ENCODE measurements at places on chromosomes 3 and 15.
A peak's percentile ranks its signal among the peaks of the same experiment; 100 is the strongest.

DNA sequence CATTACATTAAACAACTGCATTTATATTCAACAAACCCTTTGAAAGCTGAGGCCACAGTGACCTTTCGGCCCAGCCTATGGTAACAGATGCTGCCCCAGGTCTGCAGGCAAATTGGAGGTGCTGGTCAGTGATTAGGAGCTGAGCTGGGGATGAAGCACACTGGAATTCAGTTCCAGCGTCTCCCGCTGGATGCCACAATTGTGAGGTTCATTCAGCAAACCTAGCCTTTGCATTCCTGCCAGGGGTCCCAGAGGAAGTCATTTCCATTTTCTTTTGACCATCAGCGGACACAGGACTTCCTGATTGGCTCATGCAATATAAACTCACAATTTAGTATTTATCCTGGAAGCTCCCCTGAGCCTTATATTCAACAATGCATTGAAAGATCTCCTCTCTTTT lies 89.5 kb downstream of the IL20RB start:
- no peak for DNase-seq

DNA sequence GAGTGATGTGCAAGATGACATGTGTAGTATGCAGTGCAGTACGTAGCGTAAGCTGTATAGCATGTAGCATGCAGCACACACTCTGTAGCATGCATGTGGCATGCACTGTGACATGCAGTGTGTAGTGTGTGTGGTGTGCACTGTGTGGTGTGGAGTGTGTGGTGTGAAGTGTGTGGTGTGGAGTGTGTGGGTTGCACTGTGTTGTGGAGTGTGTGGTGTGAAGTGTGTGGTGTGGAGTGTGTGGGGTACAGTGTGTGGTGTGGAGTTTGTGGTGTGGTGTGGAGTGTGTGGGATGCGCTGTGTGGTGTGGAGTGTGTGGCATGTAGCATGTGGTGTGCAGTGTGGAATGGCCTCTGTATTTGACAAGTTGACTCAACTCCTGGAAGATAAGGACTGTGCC lies 39.2 kb downstream of the ROPN1B start:
- DNase-seq = no peak

- DNase-seq = no peak
Observed at GRCh38 chr3:12046406-12046805, 42.2 kb downstream of the SYN2 start.

DNA sequence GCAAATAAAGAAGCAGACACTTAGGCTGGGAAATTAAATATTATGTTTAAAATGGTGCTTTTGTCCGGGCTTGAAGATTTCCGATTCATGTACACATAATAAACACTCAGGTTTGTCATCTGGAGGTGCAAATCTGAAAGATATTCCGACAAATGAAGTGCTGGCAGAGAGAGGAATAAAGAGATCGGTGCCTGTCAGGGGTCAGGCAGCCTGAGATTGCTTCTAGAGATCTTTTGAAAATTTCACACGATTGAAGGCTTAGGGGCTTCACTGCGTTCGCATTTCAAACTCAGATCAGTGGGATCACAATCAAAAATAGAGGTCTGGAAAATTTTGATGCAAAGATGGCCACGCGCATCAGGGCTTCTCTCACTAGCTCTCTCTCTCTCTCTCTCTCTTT lies 33.2 kb downstream of the NR2F2 start:
- no peak for DNase-seq

DNA sequence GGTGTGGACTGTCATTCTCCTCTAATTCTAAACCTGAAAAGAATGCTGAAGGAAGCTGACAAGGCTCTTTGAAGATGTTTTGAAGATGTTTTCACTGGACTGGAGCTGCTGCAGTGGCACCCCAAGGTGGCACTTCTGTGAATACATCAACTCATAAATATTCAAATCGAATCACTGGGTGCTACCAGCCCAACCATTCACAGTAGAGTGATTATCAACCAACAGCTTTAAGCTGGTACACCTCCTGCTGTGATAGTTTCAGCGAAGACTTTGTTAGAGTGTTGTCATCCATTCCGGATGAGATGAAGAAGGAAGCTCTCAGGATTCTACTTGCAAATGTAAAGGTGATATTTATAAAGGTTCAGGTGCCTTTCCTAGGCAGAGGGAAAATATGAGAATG lies 106.6 kb downstream of the LSAMP start:
- DNase-seq = no peak

GRCh38 chr3:126081618-126082361 lies 2.1 kb downstream of the SLC41A3 start:
- DNase-seq = no peak

GRCh38 chr3:99644017-99644416 lies 5.6 kb downstream of the COL8A1 start:
- no peak for DNase-seq

DNA sequence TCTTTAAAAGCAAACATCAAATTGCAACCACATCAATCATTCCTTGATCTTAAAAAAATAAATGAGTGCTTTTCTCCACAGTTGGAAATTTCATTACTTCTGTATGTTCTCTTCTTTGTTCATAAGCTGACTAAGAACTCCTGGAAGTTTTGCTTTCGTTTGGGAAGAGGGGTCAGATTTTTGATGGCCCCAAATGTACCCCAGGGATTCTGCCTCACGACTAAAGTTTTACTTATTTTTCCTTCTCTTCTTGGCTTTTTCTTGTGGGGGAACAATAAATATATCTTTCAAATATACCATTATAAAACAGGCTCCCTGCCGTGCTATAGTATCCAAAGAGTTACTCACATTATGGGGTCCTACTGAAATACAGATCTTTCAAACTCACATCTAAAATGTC lies 215.0 kb upstream of the CDIN1 start:
- DNase-seq = no peak

- DNase-seq = no peak
Observed at GRCh38 chr3:80550174-80550573, 782.4 kb upstream of the ROBO1 start.

DNA sequence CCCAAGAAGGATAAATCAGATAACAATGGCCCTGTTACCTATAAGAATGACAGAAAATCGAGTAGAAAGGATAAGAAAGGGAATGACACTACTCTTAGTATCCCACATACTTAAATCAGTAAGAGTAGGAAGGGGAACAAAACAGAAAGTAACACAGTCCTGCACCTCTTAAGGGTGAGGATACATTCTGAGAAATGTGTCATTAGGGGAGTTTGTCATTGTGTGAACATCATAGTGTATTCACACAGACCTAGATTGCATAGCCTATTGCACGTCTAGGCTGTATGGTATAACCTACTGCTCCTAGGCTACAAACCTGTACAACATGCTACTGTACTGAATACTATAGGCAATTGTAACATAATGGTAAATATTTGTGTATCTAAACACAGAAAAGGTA lies 142.6 kb downstream of the PLCH1 start:
- no peak for DNase-seq

DNA sequence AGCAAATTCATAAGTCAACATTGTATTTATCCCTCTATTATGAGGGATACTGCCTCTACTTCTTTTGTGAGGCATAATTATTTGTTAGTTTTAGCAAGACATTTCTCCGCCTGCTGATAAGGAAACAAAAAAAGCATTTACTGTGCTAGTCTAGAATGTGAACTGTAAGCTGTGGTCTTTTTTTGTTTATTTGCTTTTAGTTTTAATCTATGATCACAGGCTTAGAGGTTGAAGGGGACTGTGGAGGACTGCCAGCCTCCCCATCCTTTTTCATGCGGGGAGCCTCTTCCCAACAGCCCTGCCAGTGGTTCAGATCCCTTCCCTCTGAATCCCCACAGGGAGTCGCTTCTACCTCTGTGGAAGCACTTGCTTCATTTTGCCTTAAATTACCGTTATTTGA lies 331.0 kb upstream of the ROPN1 start:
- DNase-seq = no peak

DNA sequence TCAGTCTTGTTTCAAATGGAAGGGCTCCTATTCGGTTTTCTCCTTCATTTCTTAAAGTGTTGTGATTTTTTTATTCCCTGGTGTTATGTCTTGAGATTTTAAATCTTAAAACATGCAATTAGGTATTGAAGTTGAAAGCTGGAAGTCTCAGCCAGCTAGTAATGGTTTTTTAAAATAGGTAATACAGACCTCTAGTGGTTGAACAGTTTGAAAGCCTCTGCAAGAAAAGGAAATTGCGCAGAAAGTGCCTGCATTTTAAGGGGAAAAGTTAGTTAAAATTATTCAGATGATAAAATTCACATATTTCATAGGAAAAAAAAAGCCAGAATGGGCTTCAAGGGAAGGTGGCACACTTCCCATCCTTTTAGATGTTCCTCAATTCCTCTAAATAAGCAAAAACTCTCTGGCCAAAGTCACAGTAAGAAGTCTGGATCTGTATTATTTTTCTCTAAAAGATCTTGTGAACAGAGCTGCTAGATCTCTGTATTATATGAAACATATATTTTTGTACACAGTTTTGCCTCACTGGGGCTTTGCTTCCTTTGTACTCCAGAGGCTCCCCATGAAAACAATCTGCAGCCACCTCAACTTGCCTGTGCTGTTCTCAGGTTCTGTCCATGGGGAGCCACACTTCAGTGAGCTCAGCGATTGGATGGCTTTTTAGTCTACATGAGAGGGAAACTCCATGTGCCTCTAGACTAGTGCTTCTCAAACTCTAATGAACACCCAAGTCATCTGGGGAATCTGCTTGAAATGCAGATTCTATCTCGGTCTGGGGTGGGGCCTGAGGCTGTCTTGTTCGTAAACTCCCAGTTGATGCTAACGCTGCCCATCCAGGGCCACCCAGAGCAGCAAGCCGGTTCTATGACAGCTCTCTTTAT lies 21.5 kb downstream of the AGTR1 start:
- DNase-seq = no peak

DNA sequence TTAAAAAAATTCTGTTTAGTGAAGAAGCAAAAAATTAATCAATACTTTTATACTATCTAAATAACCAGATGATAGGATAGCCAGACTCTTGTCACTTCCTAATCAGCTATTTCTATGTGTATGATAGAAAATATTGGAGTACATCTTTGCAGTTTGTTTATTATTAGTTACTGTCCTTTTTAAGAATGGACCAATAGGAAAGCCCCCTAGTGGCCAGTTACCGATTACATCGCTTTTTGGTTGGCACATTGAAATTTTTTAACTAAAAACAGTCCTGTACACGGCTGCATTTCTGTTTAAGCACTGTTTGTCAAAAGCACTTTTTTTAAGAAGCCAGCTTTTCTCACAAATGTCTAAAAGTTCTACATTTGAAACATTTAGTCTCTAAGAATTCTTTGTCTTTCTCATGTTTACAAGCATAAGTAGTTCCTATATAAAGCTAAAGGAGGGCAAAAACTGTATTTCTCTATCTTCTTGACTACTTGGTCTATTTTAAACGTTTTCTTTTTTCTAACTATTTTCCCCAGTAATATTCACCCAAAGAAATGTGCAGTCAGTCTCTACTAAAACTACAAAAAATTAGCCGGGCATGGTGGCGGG lies 253.2 kb upstream of the LRTM1 start:
- DNase-seq = peak; percentile 34

DNA sequence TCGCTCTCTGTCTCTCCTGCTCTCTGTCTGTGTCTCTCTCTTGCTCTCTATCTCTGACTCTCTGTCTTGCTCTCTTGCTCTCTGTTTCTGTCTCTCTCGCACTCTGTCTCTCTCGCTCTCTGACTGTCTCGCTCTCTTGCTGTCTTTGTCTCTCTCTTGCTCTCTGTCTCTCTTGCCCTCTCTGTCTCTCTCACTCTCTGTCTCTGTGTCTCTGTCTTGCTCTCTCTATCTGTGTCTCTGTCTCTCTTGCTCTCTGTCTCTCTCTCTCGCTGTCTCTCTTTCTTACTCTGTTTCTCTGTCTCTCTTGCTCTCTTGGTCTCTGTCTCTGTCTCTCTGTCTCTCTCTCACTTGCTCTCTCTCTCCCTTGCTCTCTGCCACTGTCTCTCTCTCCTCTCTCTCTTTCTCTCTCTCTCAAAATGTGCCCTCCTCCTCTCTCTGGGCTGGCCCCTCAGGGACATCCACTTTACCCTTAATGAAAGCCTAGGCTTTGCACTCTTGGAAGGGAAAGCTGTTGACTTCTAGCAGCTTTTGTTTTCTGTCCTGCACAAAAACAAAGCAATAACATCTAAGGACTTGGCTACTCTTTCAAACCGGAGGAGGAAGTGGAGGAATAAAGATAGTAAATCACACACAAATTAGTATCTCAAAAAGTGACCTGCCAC lies 73.9 kb upstream of the NR2E3 start:
- DNase-seq = no peak

GRCh38 chr3:154384479-154384878 lies 45.5 kb downstream of the GPR149 start:
- DNase-seq = no peak

GRCh38 chr3:43183456-43183855 lies 77.6 kb upstream of the POMGNT2 start:
- no peak for DNase-seq

DNA sequence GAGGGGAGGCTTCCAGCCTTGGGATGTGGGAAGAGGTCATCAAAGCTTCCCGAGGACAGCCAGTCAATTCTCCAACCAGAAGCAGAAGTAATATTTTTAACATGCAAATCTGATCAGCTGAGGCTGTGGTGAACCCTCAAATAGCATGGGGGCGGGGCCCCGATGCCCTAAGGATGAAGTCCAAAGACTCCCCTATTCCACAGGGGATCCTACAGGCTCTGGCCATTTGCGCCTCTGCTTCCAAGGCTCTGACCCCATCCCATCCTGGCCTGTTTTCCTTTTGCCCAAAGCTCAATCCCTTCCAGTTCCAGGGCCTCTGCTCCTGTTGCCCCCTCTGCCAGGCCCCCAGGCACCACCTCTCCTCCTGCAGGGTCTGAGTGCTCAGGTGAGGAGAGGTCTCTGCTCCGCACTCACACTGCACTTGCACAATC lies 6.7 kb upstream of the CSK start:
- no peak for DNase-seq

- DNase-seq = no peak
Observed at GRCh38 chr3:39186692-39187151, 5.7 kb downstream of the XIRP1 start.

DNA sequence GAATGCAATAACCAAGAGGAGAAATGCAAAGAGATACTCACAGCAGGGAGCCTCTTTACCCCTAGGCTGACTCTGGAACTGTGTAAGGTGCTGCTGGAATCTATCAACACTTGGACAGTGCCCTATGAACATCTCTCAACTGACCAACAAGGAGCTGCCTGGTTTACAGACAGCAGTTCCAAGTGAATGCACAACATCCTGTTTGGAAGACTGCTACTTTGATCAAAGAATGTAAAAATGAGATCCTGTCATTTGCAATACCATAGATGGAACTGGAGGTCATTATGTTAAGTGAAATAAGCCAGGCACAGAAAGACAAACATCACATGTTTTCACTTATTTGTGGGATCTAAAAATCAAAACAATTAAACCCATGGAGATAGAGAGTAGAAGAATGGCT lies 136.3 kb downstream of the IMPG2 start:
- no peak for DNase-seq
